ENCODE measurements at places on chromosomes 7 and 10.

- peak; percentile 43 for DNase-seq
These were observed 3.1 kb downstream of the PALS2 start for GRCh38 chr7:24576171-24577025.

- DNase-seq: no peak
These were observed 60.6 kb upstream of the UBE3C start for GRCh38 chr7:157077986-157078644.

DNA sequence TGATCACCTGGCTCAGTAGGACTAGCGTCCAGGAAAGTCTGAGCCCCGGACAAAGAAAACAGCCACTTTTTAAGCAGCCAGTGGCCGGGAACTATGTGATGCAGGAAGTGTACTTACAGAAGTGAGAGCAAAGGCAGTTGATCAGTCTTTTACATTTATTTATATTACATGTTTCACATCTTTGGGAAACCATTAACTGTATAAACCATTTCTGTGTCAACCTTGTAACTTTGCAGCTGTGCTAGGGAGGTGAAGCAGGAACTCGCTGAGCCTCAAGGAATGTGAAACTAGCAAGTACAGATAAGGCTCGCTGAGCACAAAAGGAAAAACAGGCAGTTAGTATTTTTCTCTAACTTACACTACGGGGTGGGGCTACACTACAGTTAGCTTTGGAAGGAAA, 39.9 kb upstream of the HECW1 start:
- no peak for DNase-seq

- no peak for DNase-seq
These were observed 177.0 kb downstream of the PRKAG2 start for GRCh38 chr7:151699928-151700319.

DNA sequence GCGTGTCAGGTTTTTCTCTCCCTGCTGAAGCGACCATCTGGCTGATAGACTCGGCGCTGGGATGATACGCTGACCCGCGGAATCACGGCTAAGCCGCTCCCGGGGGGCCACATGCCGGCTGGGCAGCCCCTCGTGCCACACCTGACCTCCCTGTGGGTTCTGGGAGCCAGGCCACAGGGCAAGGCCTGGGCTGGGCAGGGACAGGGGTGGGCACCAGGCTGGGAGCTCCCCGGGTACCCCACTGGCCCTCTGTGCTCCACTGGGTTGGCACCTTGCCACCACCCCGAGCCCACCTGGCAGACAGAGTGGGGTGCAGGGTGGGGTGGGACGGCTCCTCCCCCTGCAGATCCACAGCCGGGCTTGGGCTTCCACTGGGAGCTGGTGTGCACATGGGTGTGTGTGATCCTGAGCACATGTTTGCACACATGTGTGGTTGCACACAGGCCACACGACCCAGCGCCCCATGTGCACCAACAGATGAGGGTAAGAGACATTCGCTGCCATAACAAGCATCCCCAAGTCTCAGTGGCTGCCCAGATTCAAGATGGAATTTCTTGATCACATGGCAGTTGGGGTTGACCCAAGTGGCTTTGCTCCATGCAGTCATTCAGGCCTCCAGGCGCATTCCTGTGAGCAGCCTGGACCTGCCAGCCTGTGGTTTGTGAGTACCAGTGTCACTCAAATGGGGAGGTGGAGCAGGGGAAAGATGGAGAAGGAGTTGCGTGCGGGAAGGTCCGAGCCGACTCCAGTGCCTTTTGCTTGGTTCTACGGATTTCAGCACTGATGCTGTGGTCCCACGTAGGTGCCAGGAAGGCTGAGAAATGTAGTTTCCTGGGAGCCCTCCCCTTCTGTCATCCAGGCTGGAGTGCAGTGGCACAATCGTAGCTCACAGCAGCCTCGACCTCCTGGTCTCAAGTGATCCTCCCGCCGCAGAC, 79.7 kb downstream of the UNCX start:
- no peak for DNase-seq

- DNase-seq: no peak
These were observed 54.8 kb downstream of the MPP7 start for GRCh38 chr10:28248092-28248491.

DNA sequence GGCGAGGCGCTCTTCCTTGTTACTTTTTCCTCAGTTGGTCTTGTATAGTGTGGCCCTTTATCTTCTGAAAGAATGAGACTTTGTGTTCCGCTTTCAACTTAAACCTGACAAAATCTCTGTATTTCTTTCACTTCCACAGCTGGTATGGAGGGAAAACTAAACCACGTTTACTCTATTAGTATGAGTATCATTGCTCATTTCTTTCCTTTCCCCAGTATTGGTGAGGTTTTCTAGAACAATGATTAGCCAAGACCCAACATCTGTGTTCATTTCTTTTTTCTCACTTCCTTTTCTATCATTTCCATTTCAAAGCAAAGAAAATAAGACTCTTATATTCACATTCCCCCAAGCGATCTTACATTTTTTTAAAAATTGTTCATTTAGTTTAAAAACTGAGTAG, 165.3 kb downstream of the PAXIP1 start:
- DNase-seq: no peak

DNA sequence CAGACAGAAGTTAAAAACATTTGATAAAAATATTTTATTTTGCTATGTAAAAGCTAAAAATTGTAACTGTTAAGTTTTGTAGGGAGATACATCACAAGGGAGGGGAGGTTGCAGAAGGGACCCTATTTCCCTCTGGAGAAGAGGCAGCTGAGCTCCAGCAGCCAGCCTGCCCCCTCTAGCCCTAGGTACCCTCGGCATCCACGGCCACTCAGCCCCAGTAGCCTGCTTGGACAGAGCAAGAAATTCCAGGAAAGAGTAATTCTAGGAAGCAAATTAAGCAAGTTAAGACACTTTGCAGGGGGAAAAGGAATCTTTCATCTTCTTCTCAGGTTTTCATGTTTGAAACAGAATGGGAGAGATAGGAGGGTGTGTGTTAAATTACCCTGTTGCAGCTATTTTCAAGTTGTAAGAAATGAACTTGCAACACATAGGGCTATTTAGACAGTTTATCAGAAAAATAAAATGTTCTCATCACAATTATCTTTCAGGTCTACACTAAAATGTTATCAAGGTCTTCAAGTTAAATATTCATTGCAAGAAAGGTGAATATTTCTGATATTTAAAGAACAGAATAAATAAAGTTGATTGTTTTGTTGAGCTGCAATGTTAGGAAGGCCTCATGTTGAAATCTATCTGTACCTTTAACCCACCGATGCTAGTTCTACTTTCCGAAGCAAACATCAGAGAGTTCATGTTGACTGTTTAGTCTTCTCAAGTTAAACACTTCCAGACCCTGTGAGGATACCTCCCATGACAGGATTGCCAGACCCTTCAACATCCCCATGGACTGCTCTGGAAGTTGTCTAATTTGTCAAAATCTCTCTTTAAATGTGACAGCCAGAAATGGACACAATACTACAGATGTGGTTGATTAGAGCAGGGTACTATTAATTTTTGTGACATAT, 5.5 kb downstream of the SGCE start:
- DNase-seq: no peak

DNA sequence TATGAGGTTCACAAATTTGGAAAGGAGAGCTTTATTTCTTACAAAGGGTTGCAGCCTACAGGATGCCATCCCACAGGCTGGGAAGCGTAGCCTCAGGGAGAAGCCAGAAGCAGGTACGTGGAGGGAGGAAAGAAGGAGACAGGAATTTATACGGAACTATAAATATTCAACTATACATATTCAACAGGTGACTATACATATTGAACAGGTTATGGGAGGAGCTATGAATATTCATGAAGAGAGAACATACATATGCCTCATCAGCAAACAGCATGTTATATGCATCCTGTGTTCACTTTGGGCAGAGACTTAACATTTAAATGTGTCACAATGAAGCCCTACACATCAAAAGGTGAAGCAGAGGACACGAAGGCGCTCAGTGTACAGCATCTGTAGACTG, 40.5 kb upstream of the LMTK2 start:
- DNase-seq: no peak

GRCh38 chr7:86202833-86203232, 440.9 kb upstream of the GRM3 start:
- no peak for DNase-seq

DNA sequence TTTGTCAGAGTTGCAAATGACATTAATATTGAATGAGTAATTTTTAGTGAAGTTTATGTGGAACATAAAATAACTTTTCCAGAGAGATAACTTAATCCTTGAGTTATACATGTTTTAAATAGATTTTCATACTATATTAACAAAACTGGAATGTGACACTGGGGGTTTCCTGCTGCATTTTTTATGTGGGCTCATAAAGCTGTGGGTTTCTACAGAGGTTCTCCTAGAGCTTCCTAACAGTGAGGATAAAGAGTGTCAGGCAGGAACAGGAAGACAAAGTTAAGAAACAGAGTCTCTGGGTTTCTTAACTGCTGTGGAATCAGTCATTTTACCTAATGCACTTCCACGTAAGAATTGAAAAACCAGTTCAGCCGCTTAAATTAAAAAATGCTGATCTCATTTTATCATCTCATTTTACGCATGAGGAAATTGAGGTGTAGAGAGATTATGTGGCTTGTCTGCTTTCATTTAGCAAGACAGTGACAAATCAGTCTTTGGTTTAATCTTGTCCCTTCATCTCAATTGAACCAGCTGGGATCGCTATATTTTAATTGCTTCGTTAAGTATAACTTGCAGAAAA, 5.0 kb downstream of the CD36 start:
- DNase-seq: no peak

GRCh38 chr10:103109821-103110220, 83.3 kb downstream of the NT5C2 start:
- no peak for DNase-seq

- DNase-seq: no peak
These were observed 167.8 kb upstream of the ITGB1 start for GRCh38 chr10:33125522-33126517.

GRCh38 chr10:14548970-14549369, 218.2 kb upstream of the FRMD4A start:
- no peak for DNase-seq

GRCh38 chr7:111012799-111013675, 77.9 kb upstream of the LRRN3 start:
- no peak for DNase-seq

GRCh38 chr10:34081948-34082347, 733.1 kb downstream of the PARD3 start:
- no peak for DNase-seq

GRCh38 chr7:5699467-5700384, 81.7 kb downstream of the RNF216 start:
- DNase-seq: peak; percentile 21

DNA sequence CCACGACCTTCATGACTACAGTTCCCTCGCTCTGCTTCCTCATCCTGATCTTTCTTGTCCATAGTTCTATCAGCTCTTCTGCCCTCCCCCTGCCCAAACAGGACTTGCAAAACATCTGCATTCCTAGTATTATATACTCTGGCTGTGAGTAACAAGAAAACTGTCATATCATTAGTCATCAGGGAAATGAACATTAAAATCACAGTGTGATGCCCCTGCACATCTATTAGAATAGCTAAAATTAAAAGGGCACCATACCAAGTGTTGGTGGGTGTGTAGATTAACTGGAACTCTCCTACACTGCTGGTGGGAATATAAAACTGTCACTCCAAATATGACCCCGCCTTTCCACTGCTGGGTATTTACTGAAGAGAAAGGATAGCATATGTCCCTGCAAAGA, 141.8 kb downstream of the C7orf25 start:
- no peak for DNase-seq

GRCh38 chr7:116505823-116506222, 6.3 kb downstream of the CAV2 start:
- no peak for DNase-seq

DNA sequence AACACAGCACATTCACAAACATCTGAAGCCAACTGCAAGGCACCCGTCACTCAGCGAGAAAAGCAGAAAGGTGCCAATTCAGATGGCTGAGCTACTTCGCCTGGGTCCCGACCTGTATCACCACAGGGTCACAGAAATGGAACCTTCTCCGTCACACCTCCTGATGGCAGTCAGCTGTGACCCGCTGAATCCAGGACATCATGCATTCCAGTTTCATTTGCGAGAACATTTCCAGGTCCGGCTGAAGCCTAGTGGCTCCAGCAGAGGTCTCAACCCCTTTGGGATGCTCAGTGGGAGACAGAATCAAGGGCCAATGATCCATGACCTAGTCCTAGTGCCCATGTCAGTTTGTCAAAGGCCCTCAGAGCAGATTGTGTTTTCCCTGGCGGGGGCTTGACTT, 193.6 kb upstream of the KLF14 start:
- no peak for DNase-seq

- DNase-seq: no peak
These were observed 3.6 kb downstream of the ZEB1 start for GRCh38 chr10:31322647-31323046.

- DNase-seq: no peak
These were observed 214.2 kb downstream of the PRKG1 start for GRCh38 chr10:51288511-51288910.

DNA sequence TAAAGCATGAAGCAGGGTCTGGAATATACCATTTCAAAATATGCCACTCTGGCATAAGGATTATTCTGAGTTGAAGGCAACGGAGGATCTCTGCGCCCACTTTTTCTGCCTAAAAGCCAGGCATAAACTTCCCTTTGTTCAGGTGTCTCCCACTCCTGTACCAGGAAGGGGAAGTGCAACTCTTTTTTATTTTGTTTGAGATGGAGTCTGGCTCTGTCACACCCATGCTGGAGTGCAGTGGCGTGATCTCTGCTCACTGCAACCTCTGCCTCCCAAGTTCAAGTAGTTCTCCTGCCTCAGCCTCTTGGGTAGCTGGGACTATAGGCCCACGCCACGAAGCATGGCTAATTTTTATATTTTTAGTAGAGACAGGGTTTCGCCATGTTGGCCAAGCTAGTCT, 18.2 kb downstream of the SVIL start:
- DNase-seq: no peak

DNA sequence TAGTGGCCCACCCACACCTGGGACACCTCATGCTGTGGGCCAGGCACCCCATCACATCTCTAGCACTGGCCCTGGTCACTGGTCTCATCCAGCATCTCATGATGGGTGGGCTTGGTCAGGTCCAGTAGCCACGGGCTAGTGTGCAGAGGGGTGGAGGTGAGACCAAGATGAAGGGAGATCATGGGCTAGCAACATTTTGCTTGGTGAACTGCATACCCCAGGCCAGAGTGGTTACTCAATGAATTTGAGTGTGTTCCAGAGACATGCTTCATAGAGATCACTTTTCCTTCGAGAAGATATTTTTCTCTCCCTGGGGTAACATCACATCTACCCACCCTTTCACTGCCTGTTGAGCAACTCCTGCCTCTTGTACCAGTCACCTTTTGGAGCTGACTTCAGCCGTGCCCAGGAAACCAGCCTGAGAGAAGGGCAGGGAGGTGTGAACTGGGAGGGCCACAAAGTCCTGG, 44.2 kb downstream of the MINDY4 start:
- DNase-seq: no peak

- DNase-seq: no peak
These were observed 28.0 kb upstream of the CPN1 start for GRCh38 chr10:100109670-100110069.

All from NCI-H1417 treated with DMSO at 0.1 percent for 48 hours (cell line).